HuH-7.5 (cell line): ENCODE measurements at places on chromosomes 5 and 9.

DNA sequence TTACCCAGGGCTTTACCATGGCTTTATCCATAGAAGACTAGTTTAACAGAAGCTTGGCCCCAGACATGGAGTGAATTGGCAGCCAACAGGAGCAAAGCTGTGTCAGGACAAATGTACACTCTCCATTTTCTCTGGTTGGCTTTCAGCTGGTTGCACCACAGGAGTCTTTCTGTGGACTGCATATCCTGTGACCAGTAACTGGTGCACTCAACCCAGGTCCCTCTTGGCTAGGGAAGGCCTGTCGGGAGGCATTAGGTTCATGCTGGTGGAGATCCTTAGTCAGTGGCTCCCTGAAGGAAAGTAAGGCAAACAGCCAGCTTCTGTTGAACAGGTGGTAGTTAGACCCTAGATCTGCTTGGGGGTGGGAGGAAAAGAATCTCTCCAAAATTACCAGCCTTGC is 146.9 kb upstream of the TLX3 start:
- no peak for DNase-seq

DNA sequence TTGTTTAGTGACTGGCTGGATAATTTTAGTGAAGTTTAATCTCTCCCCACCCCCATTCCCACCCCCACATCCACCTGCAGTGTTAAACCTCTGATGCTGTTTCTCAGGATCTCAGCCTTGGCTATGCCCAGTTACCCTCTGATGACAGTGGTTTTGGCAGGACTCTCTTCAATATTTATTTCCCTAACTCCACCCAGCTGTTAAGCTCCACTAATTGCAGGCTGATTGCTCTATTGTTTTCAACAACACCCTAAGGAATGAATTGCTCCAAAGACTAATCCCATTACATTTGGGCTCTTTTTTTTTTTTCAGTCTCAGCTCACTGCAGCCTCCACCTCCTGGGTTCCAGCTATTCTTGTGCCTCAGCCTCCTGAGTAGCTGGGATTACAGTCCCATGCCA is 46.3 kb downstream of the PHAX start:
- no peak for DNase-seq

GRCh38 chr5:6302684-6303083 is 75.7 kb downstream of the MED10 start:
- DNase-seq: no peak

DNA sequence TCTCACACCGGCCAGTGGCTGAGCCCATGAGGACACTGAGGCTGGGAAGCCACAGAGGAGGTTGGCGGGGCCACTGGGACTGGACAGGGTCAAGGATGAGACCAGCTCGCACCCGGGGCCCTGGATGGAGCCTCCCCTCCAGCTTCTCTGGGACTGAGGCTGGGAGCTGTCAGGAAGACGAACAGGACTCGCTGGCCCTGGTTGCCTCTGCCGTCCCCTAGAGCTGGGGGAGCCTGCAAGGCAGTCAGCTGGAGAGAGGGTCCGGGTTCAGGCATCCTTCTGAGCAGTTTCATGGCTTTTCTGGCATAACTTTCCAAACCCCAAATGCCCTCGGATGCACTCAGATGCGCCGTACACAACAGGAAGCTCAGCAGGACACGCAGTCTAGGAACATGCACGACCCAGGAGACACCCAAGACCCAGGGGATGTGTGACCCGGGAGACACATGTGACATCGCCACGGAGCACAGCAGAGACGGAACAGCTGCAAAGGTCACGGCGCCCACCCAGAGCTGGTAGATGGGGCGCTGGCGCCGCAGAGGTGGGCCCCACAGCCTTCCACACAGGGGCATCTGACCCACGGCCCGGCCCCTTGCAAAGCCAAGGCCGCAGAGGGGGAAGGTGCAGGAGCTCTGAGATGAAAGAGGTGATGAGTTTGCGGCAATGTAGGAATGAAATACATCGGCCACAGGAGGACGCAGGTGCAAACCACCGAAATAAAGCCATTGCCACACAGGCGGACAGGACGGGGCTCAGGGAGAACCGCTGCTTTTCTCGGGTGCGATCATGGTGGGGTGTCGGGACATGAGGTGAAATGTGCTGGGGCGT is 17.1 kb downstream of the TPPP start:
- no peak for DNase-seq

- no peak for DNase-seq
Measured at GRCh38 chr5:9924614-9925013, 294.5 kb upstream of the TAS2R1 start.

DNA sequence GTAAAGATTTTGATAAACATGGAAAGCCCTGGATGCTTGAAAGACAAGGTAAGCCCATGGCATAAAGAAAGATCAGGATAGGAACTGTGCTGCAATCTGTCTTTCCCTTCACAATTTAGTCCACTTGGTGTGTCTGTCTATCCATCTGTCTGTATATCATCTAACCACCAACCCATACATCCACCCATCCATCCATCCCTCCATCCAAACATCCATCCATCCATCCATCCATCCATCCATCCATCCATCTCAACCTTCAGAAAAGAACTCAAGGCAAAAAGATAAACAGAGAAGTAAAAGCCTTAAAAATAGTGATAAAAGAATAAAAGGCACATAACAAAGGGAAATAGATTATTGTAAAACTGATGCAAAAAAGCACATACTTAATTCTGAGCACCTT is 15.1 kb upstream of the TRIO start:
- no peak for DNase-seq

DNA sequence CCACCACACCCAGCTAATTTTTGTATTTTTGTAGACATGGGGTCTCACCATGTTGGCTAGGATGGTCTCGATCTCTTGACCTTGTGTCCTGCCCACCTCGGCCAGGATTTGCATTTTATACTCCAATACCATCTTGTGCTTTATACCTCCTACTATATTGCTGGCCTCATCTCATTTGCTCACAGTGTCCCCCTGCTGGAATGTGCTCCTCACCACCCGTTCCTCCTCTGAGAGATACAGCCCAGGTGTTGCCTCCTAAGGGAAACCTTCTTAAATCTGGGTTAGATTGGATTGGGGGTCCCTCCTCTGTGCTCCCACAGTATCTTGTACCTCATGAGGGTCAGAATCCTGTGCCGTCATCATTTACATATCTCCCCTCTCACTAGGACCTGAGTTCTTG is 131.7 kb downstream of the PAPPA start:
- no peak for DNase-seq

- no peak for DNase-seq
Measured at GRCh38 chr5:174231956-174232487, 186.5 kb downstream of the NSG2 start.

- no peak for DNase-seq
Measured at GRCh38 chr9:123431581-123431980, 75.6 kb downstream of the CRB2 start.

- DNase-seq: no peak
Measured at GRCh38 chr5:27944471-27944870, 906.1 kb upstream of the CDH9 start.

DNA sequence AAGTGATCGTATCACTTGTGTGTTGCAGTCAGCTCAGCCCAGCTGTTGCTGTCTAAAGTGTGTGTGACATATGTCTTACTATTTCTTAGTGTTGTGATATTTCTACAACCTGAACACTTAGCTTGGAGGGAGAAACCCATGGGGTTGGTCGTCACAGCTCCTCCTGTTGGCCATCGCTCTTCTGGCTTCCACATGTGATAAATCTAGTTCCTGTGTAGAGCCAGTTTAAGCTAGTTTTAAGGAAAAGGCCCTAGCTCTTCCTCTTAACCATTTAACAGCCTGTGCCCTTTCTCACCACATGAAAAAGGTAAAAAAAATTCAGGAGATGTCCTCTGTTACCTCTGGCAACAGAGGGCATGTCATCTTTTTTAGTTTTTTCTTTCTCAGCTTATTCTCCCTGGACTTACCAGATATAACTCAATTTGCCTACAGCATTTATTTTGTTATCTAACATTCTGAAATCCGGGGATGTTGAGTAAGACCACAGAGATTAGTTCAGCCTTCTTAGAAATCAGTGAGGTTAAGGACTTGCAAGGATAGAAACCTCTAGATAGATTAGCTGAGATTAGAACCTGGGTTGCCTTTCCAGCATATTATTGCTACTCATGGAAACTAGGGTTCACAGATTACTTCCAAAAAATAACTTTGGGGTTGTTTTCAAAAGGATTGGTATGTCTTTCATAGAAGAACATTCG is 100.4 kb downstream of the GAPVD1 start:
- no peak for DNase-seq

GRCh38 chr9:20594608-20595007 is 27.7 kb downstream of the MLLT3 start:
- no peak for DNase-seq

DNA sequence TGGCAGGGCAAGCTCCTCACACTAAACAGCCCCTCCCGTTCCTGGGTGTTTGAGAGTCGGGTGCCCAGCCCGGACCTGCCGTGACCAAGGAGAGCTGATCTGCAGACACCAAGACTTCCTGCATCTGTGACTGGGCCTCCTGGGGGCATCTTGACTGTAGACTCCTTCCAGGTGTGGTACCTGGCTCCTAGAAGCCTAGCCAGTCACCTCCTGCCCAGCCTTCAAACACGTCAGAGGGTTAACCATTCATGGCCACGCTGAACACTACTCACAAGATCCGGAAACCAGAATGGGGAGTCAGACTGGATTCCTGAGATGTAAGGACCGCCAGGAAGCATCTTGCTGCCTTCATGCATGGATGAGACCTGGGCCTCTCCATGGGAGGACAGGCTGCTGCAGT is 3.7 kb upstream of the LCN2 start:
- DNase-seq: no peak

DNA sequence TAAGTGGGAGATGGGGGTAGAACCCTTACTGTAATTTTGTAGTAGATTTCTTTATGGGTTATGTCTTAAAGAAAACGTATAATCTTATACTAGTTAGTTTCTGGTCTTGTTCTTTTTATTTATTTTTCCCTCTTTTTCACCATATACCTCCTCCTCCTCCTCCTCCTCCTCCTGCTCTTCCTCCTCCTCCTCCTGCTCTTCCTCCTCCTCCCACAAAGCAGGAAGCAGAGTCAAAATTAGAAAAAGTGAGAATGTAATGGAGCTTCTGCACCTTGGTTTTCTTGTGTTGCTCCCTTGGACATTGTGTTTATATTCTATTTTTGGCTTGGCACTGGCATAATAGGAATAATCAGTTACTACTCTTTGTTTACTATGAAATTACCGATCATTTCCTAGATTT is 4.5 kb downstream of the MACIR start:
- DNase-seq: no peak

DNA sequence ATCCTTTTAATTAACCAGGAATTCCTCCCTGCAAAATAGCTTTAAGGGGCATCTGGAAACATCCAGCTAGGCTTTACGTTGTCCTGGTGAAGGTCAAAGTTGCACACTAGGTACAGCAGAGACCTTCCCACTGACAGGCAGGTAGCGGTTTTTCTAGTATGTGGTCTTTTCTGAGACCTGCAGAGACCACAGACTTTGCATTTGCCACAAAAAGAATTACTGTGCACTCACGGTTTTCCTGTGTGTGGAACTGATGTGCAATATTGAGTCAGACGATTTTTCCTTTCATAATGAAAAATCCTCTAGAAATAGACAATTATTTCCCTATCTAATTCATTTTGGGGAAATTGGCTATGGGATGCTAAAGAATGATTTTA is 417.0 kb upstream of the ADAMTSL1 start:
- no peak for DNase-seq

DNA sequence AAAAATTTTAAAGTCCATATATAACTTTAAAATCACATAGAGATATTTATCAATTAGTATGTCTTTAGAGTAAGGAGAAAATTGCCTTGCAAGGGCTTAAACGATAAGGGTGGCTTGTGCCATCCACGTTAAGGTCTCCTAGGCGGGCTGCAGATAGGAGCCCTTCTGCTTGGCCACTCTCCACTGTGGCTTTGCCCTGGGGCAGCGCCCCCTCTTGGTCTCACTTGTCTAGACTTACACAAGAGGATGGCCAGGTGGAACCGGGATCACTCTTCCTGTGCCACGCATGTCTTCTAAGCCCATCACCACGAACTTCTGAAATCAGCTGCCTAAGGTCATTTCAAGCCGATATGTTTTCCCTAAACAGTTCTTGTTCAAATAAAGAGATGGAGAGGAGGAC is 2.9 kb downstream of the FPGS start:
- peak; percentile 78 for DNase-seq

DNA sequence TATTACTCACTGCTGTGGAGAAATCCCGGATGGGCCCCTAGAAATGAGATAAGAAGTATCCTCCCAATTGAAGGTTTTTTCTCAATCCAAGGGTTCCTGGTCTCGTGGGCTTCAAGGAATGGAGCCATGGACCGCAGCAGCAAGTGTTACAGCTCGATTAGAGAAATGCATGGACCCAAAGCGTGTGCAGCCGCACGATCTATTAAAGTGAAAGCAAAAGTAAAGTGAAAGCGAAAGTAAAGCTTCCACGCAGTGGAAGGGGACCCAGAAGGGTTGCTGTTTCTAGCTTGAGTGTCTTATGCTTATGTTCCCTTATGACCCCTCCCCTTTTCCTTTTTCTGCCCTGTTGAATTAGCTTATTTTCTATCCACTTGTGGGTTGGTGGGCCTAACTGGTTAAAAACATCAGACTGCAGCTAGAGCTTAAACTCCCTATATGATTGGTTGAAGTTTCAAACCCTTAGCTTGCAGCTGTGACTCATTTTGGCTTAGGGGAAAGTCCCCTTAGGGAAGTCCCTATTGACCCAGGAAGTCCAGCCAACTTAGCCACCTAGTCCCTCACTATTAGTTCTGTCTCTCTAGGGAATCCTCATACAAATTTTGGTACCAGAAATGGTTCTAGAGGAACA is 1111.8 kb downstream of the TAF11L14 start:
- no peak for DNase-seq

- DNase-seq: no peak
Measured at GRCh38 chr9:98583417-98583816, 125.3 kb downstream of the GABBR2 start.

DNA sequence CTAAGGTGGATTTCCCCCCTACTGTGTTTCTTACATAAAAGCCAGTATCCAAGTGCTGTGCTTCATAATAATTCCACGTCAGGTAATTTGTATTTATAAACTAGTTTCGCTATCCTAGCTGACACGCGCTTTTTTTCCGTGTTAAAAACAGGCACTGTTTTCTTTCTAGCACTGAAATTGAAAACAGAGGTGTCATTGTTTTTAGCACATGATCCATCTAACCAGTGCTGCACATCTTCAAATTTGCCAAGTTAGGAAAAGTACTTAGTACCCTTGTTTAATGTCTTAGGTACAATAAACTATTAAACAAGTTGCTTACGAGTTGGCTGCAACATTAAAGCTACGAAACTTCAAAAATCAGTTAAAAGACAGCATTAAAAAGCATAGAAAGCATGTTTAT is 49.9 kb downstream of the JMY start:
- DNase-seq: no peak

- no peak for DNase-seq
Measured at GRCh38 chr5:107499237-107499636, 171.5 kb downstream of the EFNA5 start.
